Stimulated activated CD8-positive, alpha-beta memory T cell treated with anti-CD3 and anti-CD28 coated beads, Interleukin-15, amount 100 ng/mL, for 4 hours (primary cell): ENCODE measurements at places on chromosomes 1 and 21.

- DNase-seq = no peak
These were observed 232.0 kb upstream of the PLXNA2 start for GRCh38 chr1:208475951-208476845.

GRCh38 chr1:3444298-3444697 is 10.2 kb upstream of the ARHGEF16 start:
- no peak for DNase-seq

- no peak for DNase-seq
These were observed 2.3 kb upstream of the TCEA3 start for GRCh38 chr1:23426828-23427227.

GRCh38 chr1:156372265-156372586 is 3.2 kb downstream of the RHBG start:
- no peak for DNase-seq

DNA sequence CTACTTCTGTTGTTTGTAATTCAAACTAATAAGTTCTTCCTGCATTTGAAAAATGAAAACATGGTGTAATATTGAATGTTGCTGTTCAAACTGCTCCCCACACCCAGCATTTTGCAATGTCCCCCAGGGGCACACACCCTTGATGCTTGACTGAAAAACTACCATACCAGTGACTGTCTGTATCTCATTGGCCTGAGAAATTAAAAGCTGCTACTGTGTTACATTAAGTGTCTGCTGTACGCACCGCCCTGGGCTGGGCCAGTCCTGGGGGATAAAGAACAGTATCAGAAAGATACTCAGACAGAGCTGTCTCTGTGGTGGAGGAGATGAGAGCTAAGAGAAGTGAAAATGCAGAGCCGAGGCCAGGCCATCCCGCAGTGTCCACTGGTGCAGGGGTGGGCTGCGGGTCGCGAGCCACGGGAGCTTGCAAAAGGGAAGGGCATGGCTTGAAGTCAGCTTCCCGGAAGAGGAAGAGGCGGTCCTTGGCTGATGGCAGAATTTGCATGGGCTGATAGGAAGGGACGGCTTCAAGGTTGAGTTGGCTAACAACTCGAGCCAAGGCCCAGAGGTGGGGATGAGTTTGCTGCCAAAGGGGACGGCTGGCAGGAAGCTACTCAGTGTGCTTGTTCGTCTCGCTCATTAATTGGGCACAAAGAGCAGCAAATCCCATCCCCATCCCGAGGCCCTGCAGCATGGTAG is 329.8 kb upstream of the VAMP3 start:
- DNase-seq = no peak

- no peak for DNase-seq
These were observed 22.0 kb upstream of the DNASE2B start for GRCh38 chr1:84376000-84376910.

GRCh38 chr1:89548122-89548857 is 23.7 kb downstream of the LRRC8B start:
- DNase-seq = no peak

GRCh38 chr21:45510466-45510955 is 31.7 kb downstream of the SLC19A1 start:
- DNase-seq = no peak

DNA sequence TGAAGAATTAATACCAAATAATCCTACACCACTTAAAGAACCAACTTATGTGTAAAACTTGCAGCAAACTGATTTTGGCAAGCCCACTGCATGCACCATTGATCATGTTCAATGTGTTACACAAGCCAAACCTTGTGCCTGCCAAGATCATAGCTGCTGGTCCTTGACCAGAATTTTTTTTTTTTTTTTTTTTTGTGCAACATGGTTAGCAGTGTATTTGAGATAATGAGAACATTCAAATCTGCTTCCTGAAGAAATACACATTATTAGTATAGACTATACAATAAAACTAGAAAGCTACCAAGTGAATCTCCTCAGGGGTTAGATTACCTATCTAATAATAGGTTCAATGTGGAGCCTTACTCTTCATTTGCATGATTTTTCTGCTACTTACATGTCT is 421.0 kb downstream of the MRPL39 start:
- no peak for DNase-seq

GRCh38 chr1:66945316-66945715 is 20.5 kb downstream of the MIER1 start:
- no peak for DNase-seq

GRCh38 chr1:53703174-53703573 is 35.8 kb downstream of the GLIS1 start:
- no peak for DNase-seq

GRCh38 chr1:218298398-218298797 is 13.3 kb downstream of the RRP15 start:
- no peak for DNase-seq

GRCh38 chr1:174931214-174931613 is 68.5 kb upstream of the CACYBP start:
- DNase-seq = no peak

DNA sequence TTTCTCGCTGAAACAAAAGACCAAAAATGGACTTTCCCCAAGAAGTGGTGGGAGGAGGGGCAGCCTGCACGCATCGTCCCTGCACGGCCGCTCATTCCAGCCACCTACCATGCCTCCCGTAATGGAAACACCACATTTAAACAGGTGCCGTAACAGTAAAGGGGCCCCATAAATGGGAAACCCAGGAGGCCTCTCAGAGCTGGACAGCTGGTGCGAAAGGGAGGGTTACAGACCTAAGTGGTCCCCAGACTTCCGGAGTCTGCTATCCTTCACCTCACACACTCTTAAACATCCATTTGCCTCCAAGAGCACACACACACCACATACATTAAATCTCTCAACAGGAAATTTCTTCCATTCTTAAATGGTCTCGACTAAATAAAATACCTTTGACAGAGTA is 120.7 kb upstream of the SOD1 start:
- no peak for DNase-seq

GRCh38 chr1:21573971-21574465 is 64.8 kb downstream of the ALPL start:
- no peak for DNase-seq

DNA sequence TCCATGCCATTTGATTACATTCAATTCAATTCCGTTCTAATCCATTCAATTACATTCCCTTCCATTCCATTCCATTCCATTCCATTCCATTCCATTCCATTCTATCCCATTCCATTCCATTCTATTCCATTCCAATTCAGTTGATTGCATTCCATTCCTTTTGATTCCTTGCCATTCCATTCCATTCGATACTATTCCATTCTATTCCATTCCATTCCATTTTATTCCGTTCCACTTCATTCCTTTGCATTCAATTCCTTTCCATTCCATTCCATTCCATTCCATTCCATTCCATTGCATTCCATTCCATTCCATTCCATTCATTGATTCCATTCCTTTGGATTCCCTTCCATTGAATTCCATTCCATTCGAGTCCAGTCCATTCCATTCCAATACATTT is 2574.0 kb upstream of the TPTE start:
- no peak for DNase-seq
